Vein endothelial cell (primary cell): ENCODE measurements at places on chromosomes 16 and 17. TPM values are rescaled to one million over a fixed set of nuclear protein-coding genes. Genes with fewer than 3 reads are reported as not detected.

Gene PLLP
- total RNA-seq: 8.4 and 10.1 TPM in 2 replicates

Gene TMEM98
- 54.7 and 106 TPM in 2 replicates for total RNA-seq

Gene SDK2
- total RNA-seq: not detected in 2 replicates

Gene CRYM
- not detected in 2 replicates for total RNA-seq

Gene TMEM114
- not detected in 2 replicates for total RNA-seq

Gene YWHAE
- total RNA-seq: 695 and 809 TPM in 2 replicates

Gene MEOX1
- total RNA-seq: under 0.01 TPM in 1 of 2 replicates, not detected in the other

Gene RPUSD1
- total RNA-seq: 51.9 and 52.7 TPM in 2 replicates

Gene CCDC200
- total RNA-seq: not detected in 2 replicates

Gene ZSWIM7
- total RNA-seq: 11.0 and 16.0 TPM in 2 replicates

Gene CCDC40
- total RNA-seq: 1.6 and 2.9 TPM in 2 replicates

Gene PABPN1L
- not detected in 2 replicates for total RNA-seq

Gene PIGS
- 56.3 and 63.7 TPM in 2 replicates for total RNA-seq

Gene ATXN1L
- 26.5 and 26.8 TPM in 2 replicates for total RNA-seq

Gene CD19
- not detected in 2 replicates for total RNA-seq

Gene MRTFB
- total RNA-seq: 23.2 and 27.3 TPM in 2 replicates

Gene DDX19B
- 35.8 and 47.7 TPM in 2 replicates for total RNA-seq

Gene KRTAP3-2
- not detected in 2 replicates for total RNA-seq

Gene BCL6B
- total RNA-seq: 171 and 175 TPM in 2 replicates

Gene PPP1R27
- total RNA-seq: not detected in 2 replicates

Gene CCDC78
- 1.3 and 1.6 TPM in 2 replicates for total RNA-seq

Gene APOH
- total RNA-seq: not detected in 2 replicates

Gene PRR35
- not detected in 2 replicates for total RNA-seq

Gene ZC3H18
- 15.7 and 16.3 TPM in 2 replicates for total RNA-seq

Gene TERB1
- total RNA-seq: 0.10 TPM in 1 of 2 replicates, not detected in the other
